ENCODE measurements at places on chromosomes 2 and 18. TPM values are rescaled to one million over a fixed set of nuclear protein-coding genes. Genes with fewer than 3 reads are reported as not detected.

DNA sequence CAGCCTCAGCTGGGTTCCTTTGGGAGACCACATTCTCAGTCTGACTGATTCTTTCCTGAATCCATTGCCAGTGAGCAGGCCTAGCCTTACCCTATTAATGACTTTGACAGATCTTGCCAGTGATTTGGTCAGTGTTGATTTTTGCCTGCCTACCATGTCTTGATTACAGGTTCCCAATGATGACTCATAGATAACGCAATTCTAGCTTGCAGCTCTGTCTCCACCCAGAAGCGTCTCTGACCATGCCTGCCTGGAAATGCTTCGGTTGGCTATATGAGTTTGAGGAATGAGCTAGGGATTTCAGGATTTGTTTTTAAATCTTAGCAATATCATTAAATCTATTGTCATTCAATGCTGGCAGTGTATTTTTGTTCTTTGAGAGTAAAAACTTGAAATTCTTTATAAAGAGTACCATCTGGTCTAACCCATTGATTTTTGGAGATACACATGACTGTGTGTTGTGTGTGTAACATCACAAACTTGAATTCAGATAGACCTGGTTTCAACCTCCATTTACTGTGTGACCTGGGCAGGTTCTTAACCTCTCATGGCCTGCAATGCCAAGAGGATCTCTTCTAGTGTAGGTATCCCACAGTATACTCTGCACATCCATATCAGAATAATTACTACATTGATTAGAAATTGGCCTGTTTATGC, 57.0 kb downstream of the CCDC150 start:
- no peak for DNase-seq

The UGT1A10 gene
- not detected for total RNA-seq

The DYTN gene
- not detected for total RNA-seq

The KIF1A gene
- 4.4 TPM for total RNA-seq

GRCh38 chr2:55311444-55311870, 42.4 kb upstream of the MTIF2 start:
- no peak for DNase-seq

- no peak for DNase-seq
Observed at GRCh38 chr2:64760128-64760527, 106.4 kb upstream of the SERTAD2 start.

DNA sequence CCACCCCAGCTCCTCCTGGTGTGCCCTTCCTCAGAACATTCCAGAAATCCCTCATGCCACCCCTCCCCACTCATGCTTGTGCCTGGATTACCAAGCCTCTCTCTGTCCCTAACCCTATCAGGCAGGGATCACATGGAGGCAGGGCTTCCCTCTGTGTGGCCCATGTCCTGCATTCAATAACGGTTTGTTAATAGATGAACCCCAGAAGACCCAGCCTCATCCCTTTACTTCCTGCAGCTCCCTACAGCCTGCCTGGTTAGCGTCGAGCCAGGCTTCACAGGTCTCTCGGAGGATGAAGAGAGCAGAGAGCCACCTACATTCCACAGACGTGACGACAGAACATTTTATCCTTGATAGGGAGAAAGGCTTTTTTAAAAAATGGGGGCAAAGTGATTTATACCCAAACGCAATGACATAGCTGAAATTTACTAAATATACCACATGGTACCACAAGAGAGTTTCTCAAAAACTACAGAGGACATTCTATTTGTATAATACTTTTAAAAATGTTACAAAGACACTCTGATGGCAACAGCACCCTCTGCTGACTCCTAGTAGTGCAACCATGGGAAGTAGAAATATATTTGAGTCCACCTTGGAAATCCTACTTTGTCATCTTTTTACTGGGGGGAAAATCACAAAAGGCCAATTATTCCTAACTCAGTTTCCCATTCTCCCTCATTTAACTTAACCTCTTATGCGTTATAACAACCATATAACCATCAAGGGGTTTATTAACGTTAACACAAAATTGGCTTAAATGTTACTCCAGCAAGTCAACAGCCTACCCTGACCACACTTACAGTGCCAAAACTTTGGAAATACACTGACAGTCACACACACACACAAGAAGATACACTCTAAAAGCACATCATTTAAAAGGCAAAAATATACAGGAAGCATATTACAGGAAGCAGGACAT, 30.7 kb downstream of the FBXO15 start:
- no peak for DNase-seq

DNA sequence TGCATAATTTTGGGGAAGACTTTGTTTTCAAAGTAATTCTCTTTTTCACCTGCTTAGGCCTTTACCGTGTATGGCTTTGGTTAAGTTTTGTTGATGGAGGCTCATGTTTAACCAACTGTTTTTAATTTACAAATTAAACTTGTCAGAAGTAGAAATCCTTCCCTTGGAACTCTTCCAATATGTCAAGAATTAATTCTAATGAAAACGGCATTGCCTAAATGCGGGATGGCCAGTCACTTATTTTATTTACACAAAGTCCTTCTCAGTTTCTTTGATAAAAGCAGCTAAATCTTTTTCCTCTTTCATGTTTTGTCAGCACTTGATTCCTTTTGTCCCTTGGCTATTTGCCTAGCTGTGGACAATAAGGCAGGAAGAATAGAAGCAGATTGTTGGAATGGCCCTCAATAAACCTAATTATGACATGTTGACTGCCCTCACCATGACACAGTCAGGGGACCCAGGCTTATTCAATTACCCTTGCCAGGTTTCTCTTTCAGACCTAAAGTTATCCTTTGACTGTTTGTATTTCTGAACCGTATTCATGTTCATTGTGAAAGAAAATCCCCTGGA, 26.3 kb downstream of the PAX3 start:
- no peak for DNase-seq

The PAIP2B gene
- total RNA-seq = 20.1 TPM

DNA sequence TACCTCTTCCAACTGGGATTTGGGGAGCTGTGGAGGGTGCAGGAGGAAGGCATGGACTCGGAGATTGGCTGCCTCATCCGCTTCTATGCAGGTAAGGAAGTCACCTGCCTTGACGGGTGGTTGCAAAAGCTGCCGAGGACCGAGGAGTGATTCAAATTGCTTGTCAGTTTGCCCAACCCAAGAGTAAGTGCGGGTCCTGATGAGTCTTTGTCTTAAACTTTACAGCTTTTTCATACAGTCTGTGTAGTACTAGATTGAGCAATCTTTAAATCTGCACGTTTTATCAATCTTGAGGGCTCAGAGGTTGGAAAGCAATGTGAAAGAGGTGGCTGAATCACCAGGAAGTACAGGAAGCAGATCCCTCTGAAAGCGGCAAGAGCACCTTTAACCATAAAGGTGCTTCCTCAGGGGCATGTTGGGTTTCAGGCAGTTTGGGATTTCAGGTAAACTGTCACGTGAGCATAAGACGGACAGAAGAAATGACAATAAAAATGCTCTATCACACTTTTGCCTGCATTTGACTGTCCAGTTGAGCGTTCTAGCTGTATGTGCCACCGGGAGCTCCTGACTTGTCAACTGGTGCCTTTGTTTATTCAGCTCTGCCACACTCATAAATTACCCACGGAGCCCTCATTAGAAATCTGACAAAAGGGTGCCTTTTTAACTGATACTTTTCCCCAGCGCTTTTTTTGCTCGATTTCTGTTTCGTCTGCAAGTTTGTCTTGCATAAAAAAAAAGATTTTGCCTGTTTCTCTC, 2.0 kb downstream of the PHLPP1 start:
- peak; percentile 20 for DNase-seq

GRCh38 chr2:150472511-150472899, 15.0 kb downstream of the RND3 start:
- DNase-seq = no peak

DNA sequence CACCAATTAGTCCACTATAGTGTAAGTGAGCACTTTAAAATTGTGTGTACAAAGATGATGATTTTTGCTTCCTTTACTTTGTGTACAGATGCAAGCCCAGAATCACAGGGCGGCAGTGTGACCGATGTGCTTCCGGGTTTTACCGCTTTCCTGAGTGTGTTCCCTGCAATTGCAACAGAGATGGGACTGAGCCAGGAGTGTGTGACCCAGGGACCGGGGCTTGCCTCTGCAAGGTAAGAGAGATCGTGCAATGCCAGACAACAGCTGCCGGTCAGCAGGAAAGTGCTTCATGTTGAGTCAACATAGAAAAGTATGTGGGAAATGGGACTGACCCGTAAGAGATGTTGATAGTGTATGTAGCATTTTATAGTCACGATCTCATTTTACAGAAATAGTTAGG, 156.8 kb upstream of the TTC39C start:
- DNase-seq = no peak

DNA sequence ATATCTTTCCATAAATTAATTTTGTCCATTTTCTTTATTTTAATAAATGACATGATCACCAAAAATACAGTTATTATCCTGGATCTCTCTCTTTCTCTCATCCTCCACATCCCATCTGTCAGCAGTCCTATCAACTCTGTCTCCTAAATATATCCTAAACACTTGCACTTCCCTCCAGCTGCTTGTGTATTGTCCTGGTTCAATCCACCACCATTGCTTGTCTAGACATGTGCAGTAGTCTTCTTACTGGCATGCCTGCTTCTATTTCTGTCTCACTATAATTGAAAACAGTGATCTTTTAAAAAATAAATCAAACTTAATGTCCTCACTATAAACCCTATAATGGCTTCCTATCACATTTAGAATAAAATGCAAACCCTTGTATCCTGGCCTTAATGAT, 2168.6 kb upstream of the PIK3C3 start:
- no peak for DNase-seq

GRCh38 chr18:9281780-9282179, 52.8 kb upstream of the TWSG1 start:
- DNase-seq = no peak

The PROKR1 gene
- total RNA-seq = not detected

DNA sequence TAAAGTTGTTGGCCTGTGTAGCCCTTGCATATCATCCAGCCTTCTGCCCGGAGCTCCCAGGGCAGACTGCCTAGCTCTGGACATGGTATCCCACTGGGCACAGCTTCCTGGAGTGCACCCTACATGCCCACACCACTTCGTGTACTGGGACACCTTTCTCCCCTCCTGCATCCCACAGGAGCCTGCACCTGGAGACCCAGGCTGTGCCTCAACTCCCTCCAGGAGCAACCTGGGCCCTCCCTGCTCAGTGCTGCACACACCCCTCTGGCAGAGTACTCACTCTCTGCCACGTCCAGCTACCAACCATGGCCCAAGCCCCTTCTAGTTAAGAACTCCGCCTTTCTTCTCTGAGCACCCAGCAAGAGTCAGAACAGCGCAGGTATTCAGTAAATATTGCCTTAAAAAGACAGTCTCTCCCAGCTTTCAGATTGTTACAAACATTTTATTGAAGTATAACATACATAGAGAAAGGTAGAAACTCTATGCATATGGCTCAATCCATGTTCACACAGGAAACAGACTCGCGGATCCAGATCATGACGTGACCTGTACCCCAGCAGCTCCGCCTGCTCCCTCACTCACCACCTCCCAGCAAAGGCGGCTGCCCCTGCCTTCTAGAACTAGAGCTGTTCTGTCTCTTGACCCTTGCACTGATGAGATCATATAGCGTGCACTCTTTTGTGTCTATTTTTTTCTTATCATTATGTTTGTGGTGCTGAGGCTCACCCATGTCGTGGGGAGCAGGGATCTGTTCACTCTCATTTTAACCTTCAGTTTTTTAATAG, 98.4 kb upstream of the MYCN start:
- no peak for DNase-seq

The NTSR2 gene
- 1.1 TPM for total RNA-seq

- DNase-seq = no peak
Observed at GRCh38 chr2:68747413-68747812, 12.8 kb downstream of the ARHGAP25 start.

GRCh38 chr18:55319459-55320193, 268.4 kb downstream of the TCF4 start:
- DNase-seq = no peak

DNA sequence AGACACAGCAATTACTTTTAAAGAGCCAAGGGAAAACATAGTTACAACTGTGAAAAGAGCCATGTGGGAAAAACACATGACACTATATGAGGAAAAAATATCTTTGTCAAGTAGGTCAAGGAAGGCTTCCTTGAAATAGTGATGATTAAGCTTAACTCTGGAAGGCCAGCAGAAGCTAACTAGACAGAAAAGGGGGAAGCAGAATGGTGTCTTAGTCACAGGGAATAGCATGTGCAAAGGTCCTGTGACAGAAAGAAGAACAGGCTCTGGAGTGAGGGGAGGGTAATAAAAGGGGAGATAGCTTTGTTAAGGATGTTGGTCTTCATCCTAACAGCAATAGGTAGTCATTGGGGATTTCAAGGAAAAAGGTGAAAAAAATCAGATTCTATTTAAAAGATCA, 64.0 kb downstream of the ARHGAP25 start:
- DNase-seq = no peak

GRCh38 chr2:42618972-42619371, 50.5 kb downstream of the MTA3 start:
- no peak for DNase-seq

DNA sequence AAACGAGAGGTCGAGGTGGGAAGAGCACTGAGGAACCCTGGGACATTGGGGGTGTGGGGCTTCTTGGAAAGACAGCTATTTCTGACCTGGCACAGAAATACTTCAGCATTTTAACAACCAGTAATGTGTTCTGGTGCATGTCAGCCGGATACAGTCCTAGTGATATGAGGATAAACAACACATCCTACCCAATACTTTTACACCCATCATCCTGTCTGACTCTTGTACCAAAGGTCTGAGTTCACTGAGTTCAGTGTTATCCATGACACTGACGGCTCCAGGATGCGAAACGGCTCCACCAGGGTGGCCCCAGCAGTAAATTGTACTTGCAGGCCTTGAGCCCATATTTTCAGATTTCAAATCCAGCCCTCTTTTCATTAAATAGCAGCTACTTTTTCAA, 65.9 kb upstream of the SH3BP4 start:
- DNase-seq = no peak
